ENCODE measurements at places on chromosomes 1 and 21. TPM values are rescaled to one million over a fixed set of nuclear protein-coding genes. Genes with fewer than 3 reads are reported as not detected.

LAMC1 gene
- total RNA-seq, result 71.5 TPM

GRCh38 chr1:237902960-237903743, 12.4 kb upstream of the ZP4 start:
- no peak overlapping the region for H3K4me3 ChIP-seq
- H3K27me3 ChIP-seq, result no peaks in the 10 kb centered on the region
- H3K4me1 ChIP-seq, result no peaks in the 10 kb centered on the region
- no peak for DNase-seq
- H3K27ac ChIP-seq, result no peak overlapping the region

- no peaks in the 10 kb centered on the region for H3K27me3 ChIP-seq
- no peak overlapping the region for H3K4me3 ChIP-seq
- H3K36me3 ChIP-seq, result no peaks in the 10 kb centered on the region
- DNase-seq, result peak; percentile 31
Measured at GRCh38 chr21:38272215-38272614, 15.4 kb downstream of the KCNJ15 start.

GRCh38 chr1:92551916-92552315, 65.2 kb upstream of the GFI1 start:
- H3K4me1 ChIP-seq, result no peaks in the 10 kb centered on the region
- H3K27me3 ChIP-seq, result no peaks in the 10 kb centered on the region
- DNase-seq, result no peak
- no peaks in the 10 kb centered on the region for H3K36me3 ChIP-seq
- no peak overlapping the region for H3K4me3 ChIP-seq
